ENCODE measurements at places on chromosomes 7 and 10.

DNA sequence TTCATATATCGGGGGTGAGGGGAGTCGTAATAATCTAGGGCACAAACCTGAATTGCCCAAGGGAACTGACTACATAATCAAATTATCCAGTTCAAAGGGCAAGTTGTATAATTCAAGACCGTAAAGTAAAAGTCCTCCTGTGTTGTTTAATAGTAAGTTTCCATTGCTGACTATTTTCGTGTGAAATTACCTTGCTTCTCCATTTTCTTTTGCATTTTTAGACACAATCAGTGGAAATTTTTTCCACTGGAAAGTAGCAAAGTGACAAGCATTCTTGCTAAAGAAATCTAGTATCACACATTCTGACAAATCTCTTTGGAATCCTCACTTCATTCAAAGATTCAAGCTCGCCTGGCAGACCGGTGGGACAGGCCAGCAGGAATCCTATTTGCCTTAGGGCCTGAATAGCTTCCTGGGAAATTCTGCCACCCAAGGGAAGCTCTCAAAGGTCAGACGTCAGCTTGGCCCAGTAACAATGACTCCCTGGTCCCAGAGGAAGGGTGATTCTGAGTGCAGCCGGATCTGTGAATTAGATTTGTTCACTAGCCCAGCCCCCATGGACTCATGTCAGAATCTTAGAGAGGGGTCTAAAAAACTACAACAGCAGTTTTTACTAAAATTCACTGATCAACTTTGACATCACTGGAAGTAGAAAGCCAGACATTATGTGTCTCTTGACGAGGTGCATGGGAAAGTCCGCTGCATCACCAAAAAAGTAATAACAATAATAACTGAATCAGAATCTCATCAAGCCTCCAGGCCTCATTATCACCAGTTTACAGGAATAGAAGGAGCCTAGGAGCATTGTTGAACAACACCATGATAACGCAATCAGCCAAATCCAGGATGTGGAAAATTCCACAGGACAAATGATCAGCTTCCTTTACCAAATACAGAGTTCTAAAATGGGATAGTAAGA, 161.0 kb downstream of the SKIDA1 start:
- peak; percentile 48 for DNase-seq

- peak; percentile 43 for DNase-seq
These were observed 6.4 kb downstream of the VAX1 start for GRCh38 chr10:117131376-117132327.

DNA sequence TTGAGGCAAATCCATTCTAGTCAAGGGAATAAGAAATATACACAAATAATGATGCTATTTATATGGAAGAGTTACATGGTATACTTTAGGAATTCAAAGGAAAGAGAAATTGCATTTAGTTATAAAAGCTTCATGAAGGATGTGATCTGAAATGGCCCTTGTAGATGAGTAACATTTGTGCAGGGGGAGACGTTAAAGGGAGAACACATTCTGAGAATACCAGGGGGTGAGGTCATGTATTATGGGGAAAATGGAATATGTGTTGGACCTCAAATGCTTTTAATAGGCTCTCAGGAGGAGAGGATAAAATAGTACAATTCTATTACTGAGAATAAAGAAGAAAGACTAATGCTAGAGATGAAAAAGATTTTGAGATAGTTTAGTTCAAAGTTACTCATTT, 122.5 kb upstream of the NOBOX start:
- DNase-seq, result no peak

DNA sequence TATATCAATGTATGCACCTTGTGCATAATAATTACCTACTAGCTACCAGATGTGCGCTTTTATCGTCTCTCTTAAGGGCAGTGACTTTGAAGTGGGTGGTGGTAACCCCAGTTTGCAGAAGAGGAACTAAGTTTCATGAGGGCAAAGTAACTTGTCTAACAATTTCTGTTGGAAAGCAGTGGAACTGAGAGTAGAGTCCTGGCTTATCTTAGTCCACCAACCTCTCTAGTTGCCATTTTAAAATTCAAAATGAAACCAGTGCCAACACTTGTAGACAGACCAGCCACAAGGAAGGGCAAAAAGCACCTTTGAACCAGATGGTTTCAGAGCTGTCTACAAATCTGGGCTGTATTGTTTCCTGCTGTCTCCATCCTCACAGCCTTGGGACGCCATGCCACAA, 32.0 kb upstream of the RBM20 start:
- no peak for DNase-seq

DNA sequence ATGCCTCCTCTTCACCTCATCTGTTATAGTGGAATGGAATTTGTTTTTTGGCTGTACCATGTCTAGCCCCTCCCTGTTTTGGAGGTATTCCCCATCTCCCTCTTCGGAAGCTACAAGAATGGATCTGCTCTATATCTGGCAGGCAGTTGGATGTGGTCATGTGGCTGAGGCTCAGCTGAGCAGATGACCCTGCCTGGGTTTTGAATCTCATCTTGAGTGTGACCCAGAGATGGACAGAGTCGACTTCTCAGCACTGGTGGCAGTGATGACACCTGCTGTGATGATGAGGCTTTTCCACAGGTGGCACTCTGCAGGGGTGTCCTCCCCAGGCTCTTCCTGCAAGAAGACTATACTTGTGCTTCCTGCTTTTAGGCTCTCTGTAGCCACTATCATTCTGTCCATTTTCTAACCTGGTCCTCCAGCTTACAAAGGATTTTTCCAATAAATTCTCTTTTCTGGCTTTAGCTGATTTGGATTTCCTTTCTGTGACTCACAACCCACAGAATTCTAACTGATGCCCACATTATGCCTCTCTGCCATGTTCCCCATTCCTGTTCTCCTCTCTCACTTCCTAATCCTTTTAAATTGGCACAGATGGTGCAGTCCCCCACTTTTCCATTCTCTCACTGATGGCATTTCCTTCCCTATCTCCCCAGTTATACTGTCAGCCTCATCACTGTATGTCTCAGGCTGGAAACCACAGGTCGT, 7.5 kb upstream of the ARHGAP22 start:
- DNase-seq, result no peak

GRCh38 chr7:156156734-156157408, 344.6 kb upstream of the SHH start:
- DNase-seq, result peak; percentile 66

GRCh38 chr7:107474104-107474521, 4.3 kb downstream of the GPR22 start:
- no peak for DNase-seq

DNA sequence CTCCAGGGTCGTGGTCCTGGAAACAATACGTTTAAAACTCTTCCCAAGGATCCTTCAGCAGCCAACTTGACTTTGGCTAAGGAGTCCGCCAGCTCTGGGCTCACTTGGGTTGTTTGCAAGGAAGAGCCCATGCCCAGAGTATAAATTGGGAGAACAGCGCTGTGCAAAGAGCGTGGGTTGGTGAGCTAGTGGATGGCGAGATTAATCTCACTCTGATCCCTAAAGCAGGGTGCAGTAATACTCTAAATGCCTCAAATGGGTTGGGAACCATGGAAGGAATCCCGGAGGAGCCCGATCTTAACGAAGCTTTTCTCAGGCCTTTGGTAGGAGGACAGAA, 495 bp upstream of the SDHAF3 start:
- DNase-seq, result no peak

Data from stomach (tissue), 19 donors.